Hematopoietic multipotent progenitor cell treated with erythropoietin and hydrocortisone succinate and interleukin-3 and kit ligand, for 6 days (in vitro differentiated cells): ENCODE measurements at places on chromosomes 3 and 15.

DNA sequence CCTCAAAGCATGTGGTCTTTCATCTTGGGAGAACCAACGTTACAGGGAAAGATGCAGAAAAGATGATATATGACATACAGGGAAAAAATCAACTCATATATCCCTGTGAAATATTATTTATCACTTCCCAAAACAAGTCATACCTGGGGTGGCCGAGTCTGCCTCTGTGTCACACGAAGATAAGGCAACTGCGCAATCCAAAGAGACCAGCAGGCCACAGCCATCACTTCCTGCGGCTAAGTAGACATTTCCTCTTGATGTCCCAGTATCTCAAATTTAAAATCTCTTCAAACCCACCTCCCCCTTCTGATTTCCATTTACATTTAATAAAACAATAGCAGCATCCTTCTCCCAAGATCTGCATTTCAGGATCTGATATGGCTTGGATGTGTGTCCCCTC lies 71.5 kb downstream of the IGF2BP2 start:
- DNase-seq, result peak; percentile 67

GRCh38 chr3:55870594-55870993 lies 383.5 kb upstream of the WNT5A start:
- no peak for DNase-seq

- DNase-seq, result no peak
These were observed 183.6 kb downstream of the MBNL1 start for GRCh38 chr3:152452318-152452717.

DNA sequence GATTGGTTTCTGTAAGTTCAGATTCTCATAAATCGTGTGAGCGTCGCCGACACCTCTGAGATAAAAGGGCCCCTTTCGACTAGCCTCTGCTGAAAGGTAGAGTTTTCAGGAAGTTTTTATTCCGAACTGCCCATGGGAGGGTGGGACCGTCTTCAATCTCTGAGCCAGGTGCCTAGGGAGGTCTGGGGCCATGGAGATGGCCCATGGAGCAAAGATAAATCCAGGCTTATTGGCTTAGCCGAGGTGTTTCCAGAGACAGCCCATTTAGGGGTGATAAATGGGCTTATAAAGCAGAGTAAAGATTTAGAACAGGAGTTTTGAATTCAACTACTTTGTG lies 442 bp downstream of the QTRT2 start:
- DNase-seq, result no peak

DNA sequence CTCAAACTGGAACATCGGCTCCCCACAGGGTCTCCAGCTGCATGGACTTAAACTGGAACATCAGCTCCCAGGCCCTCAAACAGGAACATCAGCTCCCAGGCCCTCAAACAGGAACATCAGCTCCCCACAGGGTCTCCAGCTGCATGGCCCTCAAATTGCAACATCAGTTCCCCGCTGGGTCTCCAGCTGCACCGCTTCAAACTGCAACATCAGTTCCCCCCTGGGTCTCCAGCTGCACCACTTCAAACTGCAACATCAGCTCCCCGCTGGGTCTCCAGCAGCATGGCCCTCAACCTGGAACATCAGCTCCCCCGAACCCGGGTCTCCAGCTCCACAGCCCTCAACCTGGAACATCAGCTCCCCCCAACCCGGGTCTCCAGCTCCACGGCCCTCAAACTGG lies 82.0 kb downstream of the TFRC start:
- no peak for DNase-seq

DNA sequence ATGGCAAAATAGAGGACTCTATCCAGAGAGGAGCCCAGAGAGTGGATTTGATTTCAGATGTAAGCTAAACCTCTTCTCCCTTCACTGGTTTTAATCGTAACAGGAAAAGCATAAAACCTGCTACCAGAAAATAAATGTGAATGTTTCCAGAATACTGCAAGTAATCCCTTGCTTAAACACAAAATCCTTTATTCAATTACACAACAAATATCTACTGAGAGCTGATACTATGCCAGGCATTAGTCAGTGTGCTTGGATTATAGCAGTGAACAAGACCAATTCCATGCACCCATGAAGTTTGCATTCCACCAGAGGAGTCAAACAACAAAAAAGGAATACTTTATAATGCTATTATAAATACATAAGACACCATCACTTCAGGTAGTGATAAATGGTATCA lies 15.1 kb downstream of the AVEN start:
- no peak for DNase-seq

GRCh38 chr3:100263583-100263982 lies 2.8 kb downstream of the TBC1D23 start:
- no peak for DNase-seq

- no peak for DNase-seq
These were observed 48.9 kb downstream of the SUMF1 start for GRCh38 chr3:4418156-4418555.

DNA sequence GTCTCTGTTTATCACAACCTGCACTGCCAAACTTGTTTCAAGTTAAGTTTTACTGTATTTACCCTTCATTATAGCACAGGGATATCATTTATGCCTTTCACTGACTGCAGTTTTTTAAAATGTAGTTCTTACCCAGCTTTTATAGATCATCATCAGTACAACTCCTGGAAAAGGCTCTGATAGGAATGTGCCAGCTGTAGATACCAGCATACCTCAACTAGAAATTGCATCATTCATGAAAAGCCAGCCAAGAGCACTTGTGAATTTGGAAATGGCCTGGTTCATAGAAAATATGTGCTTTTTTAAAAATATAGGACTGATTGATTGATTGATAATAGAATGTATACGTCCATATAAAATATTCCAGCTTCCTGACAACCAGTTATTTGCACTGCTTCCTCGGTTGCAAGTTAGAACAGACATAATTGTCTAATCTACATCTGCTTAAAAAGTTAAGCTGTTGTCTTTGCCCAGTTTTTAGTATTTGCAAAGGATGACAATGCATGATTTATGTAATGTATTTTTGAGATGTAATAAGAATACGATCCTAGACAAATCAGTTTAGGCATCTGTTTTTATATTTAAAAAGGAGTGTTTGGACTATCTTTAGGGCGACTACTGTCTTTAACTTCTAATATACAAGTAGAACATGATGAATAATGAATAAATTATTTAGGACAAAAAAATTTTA lies 58.5 kb downstream of the DCUN1D1 start:
- DNase-seq, result peak; percentile 86

- no peak for DNase-seq
These were observed 56.6 kb downstream of the MESD start for GRCh38 chr15:80932989-80933388.

GRCh38 chr15:44706946-44707636 lies 4.0 kb downstream of the PATL2 start:
- no peak for DNase-seq

- no peak for DNase-seq
These were observed 39.7 kb upstream of the PYGO1 start for GRCh38 chr15:55627730-55628368.

DNA sequence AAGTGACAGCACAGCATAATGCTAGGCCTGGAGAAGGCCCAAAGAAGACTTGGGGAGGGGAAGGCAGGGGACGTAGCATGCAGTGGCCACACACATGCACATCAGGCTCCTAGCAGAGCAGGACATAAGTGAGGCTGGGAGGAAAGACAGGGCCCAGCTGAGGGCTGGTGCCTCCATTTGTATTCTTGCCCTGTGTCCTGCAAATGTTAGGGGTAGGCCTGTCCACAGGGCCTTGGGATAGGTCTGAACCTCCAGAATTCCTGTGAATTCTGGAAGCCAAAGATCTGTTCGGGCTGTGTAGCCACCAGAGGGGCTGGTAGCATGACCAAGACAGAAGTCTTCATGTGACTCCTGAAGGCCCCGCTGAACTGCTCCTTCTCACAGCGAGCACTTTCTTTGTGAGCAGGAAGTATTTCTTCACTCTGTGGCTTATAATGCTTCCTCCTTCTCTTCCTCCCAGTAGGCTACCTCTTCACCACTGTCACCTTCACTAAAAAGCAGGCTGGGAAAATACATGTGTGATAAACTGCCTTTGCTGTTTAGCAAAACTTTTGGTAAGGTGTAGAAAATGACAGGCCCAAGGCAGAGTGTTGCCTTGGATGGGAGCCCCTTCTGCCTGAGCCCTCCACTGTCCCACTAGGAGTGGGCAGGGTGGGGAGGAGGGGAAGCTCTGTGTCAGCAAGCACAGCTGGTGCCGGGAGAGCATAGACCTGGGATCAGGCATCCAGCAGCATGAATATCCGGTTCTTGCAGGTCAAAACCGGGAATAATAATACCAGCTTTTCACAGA lies 8.4 kb downstream of the CERS3 start:
- peak; percentile 59 for DNase-seq

DNA sequence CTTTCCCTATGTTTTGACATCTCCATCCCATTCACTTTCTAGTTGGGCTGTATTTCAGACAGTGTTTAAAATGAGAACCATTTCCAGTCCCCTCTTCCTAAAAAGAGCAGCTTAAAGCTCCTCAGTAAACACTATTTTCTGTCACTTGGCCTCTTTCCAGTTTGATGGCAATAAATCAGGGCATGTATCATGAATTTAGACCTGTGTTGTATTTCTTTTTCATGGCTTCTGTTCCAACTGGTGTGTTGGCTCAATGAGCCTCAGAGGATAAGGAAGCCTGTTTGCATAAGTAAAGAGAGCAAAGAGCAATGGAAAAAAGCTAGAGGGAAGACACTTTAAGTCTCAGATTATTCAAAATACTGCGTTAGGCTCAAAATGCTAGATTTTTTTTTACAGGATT lies 7.2 kb downstream of the CCDC80 start:
- no peak for DNase-seq

DNA sequence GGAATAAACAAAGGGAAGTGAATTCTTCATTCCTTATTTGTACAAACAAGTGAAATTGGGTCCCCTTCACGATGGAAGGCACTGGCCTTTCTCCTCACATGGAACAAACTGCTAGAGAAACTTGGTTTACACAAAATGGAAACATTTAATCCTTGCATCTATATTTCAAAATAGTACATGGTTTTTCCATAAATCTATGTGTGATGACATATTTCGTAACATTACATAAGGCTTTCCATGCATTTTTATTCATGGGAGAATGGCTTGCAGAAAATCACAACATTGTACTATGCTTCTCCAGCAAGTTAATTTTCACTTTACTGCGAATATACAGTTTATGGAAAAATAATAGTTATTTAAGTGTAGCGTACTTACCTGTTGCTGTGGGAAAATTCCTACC lies 81.0 kb upstream of the CDIN1 start:
- DNase-seq, result no peak

- DNase-seq, result no peak
These were observed 3.6 kb downstream of the FAM107A start for GRCh38 chr3:58573640-58574039.

DNA sequence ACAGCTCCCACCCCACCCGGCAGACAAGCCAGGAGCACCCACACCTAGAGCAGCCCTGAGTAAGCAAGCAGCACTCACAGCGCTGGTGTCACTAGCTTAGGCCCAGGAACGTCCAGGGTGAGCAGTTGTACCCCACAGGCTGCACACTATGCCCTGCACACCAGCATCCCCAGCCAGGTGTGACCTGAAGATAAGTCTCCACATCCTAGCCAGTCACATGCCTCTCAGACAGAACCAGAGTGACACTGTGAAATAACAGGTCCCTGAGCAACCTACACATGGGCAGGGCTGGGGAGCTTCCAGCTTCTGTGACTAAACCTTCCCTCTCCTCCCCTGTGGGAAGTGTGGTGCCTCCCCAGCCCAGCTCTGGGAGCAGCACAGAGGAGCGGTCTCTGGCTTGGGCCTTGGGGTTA lies 253.6 kb downstream of the UACA start:
- no peak for DNase-seq

- no peak for DNase-seq
These were observed 13.2 kb upstream of the TEX9 start for GRCh38 chr15:56351957-56352506.

- DNase-seq, result no peak
These were observed 30.0 kb upstream of the PLSCR4 start for GRCh38 chr3:146280864-146281263.

DNA sequence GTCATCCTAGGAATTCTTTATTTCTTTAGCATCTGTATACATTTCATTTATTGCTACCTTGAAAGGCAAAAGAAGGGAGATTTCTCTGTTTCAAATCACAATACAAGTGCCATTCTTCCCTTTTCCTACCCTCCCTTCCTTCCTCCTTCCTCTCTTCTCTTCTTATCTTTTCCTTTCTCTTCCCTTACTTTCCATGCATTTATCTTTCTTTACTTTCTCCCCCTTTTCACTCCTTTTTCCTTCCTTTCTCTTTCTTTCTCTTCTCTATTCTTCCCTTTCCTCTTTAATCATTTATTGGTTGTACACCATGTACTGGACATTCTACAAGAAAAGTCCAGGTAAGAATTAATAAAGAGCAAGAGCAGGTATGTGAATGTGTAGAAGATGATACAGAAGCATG lies 251.0 kb upstream of the PEX5L start:
- no peak for DNase-seq

- peak; percentile 19 for DNase-seq
These were observed 148.0 kb downstream of the TP63 start for GRCh38 chr3:189779166-189779565.
